ENCODE measurements at places on chromosomes 5 and 9.

DNA sequence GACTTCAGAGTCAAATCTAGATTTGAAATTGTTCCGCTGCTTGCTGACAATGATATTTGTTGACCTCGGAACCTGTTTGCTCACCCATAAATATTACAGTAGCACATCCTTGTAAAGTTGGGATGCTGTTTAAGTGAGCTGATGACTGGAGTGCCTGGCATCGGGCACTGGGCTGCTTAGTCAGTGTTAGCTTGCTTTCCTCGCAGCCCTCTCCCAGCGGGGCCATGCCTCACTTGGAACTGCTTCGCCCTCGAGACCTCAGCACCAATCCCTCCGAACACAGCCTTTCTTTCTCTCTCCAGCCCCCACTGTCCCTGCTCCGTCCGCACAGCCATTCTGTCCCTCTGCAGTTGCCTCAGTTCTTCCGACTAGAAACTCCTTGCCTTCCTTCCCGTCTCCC lies 23.4 kb downstream of the RNF44 start:
- DNase-seq, result no peak

DNA sequence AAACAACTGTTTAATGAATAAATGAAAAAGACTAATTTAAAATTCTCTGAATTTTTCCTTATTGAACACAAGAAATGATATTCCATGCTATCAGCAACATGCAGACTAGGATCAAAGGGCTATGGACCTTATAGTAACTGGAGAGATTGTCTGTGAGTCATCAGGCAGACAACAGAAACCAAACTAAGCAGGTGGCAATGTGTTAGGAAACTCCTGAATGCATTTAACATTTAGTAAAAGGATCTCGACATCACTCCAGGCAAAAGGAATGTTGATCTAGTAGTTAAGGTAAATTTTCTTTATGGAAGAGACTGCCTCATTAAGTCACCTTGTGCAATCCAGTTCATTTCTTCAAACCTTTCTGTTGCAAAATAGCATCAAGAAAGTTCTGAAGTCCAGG lies 58.4 kb downstream of the ARL15 start:
- no peak for DNase-seq

DNA sequence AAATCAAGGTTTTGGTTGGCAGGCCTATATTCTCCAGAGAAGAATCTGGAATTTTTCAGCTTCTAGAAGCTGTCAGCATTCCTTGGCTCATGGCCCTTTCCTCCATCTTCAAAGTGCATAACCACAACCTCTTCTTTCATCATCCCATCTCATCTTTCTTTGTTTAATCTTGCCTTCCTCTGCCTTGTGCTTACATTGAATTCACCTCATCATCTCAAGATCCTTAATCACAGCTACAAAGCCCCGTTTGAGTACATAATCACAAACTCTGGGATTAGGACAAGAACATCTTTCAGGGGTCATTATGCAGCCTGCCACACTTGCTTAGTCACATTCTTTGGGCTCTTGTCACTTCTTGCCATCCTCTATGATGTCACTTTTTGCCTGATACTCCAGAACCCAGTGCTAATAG lies 130.3 kb downstream of the FOXD1 start:
- no peak for DNase-seq

GRCh38 chr9:84338792-84339191 lies 1.8 kb downstream of the SLC28A3 start:
- no peak for DNase-seq

DNA sequence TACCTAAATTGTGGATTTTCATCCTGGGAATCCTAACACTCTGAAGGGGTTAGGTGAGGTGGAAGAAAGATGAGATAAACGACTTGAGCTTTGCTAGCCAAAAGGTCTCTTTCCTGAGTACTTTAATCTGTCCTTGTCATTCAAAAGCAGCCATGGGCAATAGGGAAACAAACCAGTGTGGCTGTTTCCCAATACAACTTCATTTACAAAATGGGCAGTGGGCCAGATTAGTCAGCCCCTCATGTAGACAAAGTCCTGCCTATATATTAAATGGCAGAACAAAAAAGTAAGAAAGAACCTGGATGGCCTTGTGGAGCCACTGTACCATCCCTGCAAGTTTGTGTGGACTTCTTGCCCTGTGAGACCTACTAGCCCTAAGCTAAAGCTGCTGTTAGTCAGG lies 51.0 kb upstream of the NFIL3 start:
- DNase-seq, result no peak

- no peak for DNase-seq
These were observed 24.3 kb downstream of the CENPP start for GRCh38 chr9:92349771-92350739.

GRCh38 chr9:36840898-36841536 lies 193.1 kb downstream of the PAX5 start:
- no peak for DNase-seq

GRCh38 chr9:13915131-13915530 lies 398.8 kb downstream of the NFIB start:
- no peak for DNase-seq
